PC-3 (cell line): ENCODE measurements at places on chromosomes 16 and 17.

DNA sequence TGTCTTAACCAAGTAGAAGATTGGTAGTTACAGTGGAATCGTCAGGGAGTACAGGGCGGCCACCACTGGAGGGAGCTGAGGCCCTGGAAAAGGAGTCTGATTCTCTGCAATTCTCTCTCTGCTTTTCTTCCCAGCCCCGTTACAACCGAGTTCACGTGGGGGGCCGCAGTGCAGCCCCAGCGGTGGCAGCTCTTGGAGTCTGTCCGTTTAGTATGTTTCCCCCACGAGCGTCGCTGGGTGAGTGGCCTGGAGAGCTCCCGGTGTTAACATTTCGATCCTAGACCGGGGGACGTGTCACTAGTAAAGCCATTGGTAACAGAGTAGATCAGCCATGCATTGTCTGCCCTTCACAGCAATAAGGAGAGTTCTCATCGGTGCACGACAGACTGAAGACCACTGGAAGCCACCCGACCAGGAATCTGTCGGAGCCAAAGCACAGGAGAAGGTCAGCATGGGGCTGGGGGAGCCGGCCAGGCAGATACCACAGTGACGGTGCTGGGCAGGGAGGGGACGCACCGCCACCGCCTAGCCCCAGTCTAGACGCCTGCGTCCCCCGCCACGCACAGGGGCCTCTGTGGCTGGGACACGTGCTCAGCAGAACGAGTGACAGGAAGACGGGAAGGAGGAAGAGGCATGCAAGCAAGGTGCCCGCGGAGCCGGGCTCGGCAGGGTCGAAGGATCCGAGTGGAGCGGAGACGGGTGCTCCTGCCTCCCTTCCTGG is 15.7 kb downstream of the SLC16A3 start:
- peak; percentile 50 for DNase-seq
- H3K4me1 ChIP-seq: peaks cover 49% of the 10 kb centered on the region
- no peaks in the 10 kb centered on the region for H3K27me3 ChIP-seq
- H3K27ac ChIP-seq: no peak overlapping the region

GRCh38 chr17:39631403-39631802 is 4.7 kb downstream of the PPP1R1B start:
- DNase-seq: peak; percentile 78
- no peak overlapping the region for H3K4me3 ChIP-seq
- peaks cover 20% of the 10 kb centered on the region for H3K4me1 ChIP-seq
- no peaks in the 10 kb centered on the region for H3K36me3 ChIP-seq

DNA sequence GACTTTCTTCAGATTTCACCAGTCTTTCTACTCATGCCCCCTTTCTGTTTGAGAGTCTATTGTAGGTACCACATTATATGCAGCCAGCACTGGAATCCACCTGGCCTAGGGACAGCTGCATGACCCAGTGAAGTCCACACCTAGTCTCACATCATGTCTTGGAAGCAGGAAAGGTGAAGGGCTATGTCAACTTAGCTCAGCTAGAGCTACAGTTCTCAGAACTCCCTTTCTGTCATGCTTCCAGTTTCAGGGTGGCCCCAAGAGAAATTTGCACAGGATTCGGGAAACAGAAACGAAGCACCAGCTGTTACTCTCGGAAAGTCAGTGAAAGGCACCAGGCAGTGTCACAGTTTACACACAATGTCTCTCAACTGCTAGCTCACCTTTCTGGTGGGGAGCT is 51.6 kb upstream of the NLRP1 start:
- no peaks in the 10 kb centered on the region for H3K27me3 ChIP-seq
- no peaks in the 10 kb centered on the region for H3K36me3 ChIP-seq
- no peak overlapping the region for H3K27ac ChIP-seq
- DNase-seq: no peak
- no peak overlapping the region for H3K4me3 ChIP-seq

GRCh38 chr17:64051153-64051552 is 30.7 kb upstream of the ICAM2 start:
- H3K4me1 ChIP-seq: no peaks in the 10 kb centered on the region
- H3K36me3 ChIP-seq: peaks cover 8% of the 10 kb centered on the region; the same call in 1 of the 2 replicates
- H3K4me3 ChIP-seq: no peak overlapping the region
- H3K27ac ChIP-seq: no peak overlapping the region

- H3K4me3 ChIP-seq: no peak overlapping the region
- peaks cover 31% of the 10 kb centered on the region for H3K4me1 ChIP-seq
- H3K27ac ChIP-seq: no peak overlapping the region
- H3K27me3 ChIP-seq: no peaks in the 10 kb centered on the region
- DNase-seq: no peak
- no peaks in the 10 kb centered on the region; the same call in 1 of the 2 replicates for H3K36me3 ChIP-seq
Measured at GRCh38 chr16:89446975-89447293, 43.4 kb downstream of the ANKRD11 start.

DNA sequence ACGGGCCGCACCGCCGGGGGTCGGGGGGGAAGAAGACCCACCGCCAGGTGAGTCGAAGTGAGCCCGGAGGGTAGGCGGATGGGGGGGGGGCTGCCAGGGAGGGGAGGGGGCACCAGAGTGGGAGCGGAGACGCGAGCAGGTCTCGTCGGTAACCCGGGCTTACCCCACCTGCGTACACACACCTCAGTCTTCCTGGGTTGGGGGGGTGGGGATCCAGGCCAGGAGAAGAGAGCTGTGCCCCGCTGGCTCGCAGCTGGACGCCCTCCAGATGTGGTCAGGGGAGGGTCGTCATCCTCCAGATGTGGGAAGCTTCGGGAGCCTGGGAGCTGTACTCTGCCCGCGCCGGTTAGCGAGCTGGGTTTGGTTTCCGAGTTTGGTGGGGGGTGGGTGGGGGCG is 1.2 kb downstream of the CACNA1G start:
- no peak overlapping the region for H3K4me3 ChIP-seq
- H3K4me1 ChIP-seq: peaks cover 12% of the 10 kb centered on the region
- H3K27ac ChIP-seq: no peak overlapping the region
- H3K27me3 ChIP-seq: peaks cover 34% of the 10 kb centered on the region

DNA sequence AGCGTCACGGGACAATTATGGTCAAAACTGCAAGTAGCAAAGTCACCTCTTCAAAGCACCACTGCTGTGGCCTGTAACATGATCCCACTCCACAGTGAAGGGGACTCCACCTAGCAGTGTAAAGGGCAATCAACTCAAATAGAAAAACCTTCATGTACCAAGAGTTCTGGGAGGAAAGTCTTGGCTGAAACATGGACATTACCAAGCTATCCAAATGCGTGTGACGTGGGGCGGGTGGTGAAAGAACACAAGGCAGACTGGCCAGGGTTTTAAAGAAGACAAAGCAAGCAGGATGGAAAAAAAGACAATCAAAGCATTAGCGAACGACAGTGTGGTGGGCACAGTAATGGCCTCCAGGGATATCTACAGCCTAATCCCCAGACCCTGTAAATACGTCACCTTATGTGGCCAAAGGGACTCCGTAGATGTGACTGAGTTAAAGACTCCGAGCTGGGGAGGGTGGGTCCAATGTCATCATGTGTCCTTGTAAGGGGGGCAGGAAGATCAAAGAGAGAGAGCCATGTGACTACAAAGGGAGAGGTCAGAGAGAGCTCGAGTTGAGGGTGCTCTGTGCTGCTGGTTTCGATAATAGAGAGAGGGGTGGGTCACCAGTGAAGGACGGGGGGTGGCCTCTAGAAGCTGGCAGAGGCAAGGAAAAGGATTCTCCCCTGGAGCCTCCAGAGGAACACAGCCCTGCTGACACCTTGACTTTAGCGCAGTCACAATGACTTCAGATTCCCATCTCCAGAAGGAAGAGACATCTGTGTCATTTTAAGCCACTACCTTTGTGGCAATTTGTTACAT is 6.0 kb downstream of the HSDL1 start:
- no peaks in the 10 kb centered on the region for H3K27me3 ChIP-seq
- peak; percentile 22 for DNase-seq
- H3K36me3 ChIP-seq: no peaks in the 10 kb centered on the region

GRCh38 chr17:19574956-19575355 is 41.3 kb downstream of the SLC47A1 start:
- no peaks in the 10 kb centered on the region for H3K36me3 ChIP-seq
- no peaks in the 10 kb centered on the region for H3K4me1 ChIP-seq
- H3K27me3 ChIP-seq: no peaks in the 10 kb centered on the region
